ENCODE measurements at places on chromosomes 7 and 10.
A peak's percentile ranks its signal among the peaks of the same experiment; 100 is the strongest.

- DNase-seq, result no peak
Measured at GRCh38 chr10:133359972-133360610, 2.3 kb upstream of the FUOM start.

GRCh38 chr10:71262027-71262426, 49.7 kb downstream of the UNC5B start:
- no peak for DNase-seq

DNA sequence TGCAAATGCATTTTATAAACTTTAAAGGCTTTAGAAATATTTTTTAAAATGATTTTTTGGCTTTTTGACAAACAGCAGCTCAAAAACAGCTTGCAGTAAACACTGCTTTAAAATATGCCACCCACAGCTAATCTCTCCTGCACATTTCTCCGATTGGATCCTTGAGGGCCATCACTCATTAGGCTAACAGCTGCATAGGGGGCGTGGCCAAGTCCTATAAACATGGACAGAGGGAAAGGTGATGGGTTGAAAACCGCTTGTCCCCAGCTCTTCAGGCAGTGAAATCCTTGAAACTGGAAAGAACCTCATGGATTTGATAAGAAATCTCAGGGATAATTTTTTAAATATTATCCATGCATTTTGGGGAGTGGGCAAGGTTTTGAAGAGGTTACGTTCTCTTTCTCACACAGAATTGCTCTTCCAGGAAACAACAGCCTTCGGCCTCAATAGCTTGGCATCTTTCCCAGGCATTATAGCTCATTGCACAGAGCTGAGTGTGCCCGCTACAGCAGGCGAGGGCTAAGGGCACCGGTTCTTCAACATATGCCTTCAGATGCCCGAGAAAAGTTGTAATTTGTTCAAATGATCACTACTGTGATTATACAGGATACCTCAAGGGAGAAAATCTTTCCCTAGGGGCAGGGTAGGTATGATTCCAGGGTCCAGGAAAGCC, 1.7 kb downstream of the PLEKHS1 start:
- no peak for DNase-seq

DNA sequence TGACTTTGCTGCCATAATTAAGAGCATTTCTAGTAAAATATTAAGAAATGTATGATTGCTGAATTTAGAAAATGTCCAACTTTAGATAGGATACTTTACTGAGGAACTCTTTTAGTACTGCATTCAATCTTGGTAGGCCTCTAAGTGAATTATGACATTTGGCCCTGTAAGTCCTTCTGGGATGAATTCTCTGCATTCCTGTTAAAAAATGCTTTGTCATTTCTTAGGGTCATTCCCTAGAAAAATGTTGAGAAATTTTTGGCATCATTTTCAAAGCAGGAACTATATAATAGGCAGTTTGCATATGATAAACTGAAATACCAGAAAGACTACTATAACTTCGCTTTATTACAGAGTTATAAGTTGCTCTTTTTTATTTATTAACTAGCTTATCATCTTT, 69.3 kb upstream of the PRR15 start:
- DNase-seq, result peak; percentile 62

- no peak for DNase-seq
Measured at GRCh38 chr10:71687077-71687476, 32.5 kb downstream of the C10orf105 start.

- DNase-seq, result no peak
Measured at GRCh38 chr10:125976960-125977605, 80.7 kb downstream of the FANK1 start.

DNA sequence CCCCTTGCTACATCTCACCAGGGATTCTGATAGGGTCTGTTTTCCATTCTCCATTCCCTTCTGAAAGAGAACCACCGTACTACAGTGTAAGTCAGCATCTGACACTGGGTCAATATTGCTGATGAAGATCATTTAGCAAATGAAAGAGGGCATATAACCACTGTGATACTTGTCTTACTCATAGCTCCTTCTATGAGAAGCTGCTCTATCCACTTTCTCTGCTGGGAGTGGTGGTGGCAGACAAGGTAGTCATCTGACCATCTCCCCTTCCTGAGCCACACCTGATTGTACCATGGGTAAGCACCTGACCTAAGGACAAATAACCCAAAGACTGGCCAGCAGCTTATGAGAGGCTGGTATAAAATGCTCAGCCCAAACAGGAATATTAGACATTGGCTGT, 220.4 kb downstream of the DOCK4 start:
- DNase-seq, result no peak

DNA sequence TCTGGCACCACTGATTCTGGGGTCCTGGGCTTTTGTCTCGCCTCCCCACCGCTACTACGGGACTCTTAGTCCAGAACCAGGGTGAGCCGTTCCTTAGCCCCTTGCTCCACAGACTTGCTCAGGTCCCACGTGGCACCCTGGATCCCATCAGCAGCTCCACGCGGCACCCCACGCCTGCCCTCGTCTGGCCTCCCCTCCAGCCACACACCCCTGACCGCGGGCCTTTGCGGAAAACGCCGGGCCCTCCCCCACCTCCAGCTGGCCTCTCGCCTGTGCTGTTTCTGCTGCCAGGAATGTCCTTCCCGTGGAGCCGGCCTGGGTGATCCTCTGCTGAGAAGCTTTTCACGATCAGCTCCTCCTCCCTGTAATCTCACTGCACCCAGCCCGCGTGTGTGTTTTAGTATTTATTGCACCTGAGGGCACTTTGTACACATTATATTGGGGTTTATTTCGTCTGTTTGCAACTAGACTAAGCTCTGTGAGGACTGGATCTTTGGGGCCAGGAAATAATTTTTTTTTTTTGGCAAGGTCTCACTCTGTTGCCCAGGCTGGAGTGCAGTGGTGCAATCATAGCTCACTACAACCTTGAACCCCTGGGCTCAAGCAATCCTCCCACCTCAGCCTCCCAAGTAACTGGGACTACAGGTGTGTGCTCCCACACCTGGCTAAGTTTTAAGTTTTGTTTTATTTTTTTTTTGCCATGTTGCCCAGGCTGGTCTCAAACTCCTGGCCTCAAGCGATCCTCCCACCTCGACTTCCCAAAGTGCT, 10.5 kb upstream of the TTYH3 start:
- DNase-seq, result peak; percentile 65

- DNase-seq, result no peak
Measured at GRCh38 chr7:87058744-87059524, 520 bp downstream of the ELAPOR2 start.

GRCh38 chr7:34011696-34012095, 106.4 kb downstream of the BMPER start:
- no peak for DNase-seq

- DNase-seq, result no peak
Measured at GRCh38 chr10:92075829-92076228, 152.3 kb downstream of the BTAF1 start.

DNA sequence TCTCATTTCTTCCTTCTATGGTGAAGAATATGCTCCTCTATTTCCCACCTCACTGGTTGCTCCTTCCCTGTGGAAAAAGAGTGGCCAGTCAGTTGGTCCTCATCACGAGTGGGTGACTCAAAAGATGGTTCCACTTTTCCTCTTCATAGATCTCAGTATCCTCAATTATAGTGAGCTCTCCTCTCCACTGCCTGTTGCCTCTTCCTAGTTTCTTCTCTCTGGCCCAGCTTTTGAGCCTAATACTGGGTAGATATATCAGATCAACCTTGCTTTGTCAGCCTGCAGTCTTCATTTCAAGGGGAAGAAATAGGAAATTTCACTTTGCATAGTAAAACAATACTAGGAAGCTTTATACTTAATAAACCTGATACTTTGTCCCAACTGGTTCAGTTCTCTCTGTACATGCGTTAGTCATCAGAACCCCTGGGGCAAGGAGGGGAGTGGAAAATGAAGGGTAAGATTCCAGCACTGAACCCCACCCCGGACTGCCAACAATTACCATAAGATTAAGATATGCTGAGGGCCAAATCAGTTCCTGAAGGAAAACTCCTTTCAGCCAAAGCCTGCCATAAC, 15.5 kb upstream of the WNT16 start:
- no peak for DNase-seq

GRCh38 chr10:101704331-101704730, 9.4 kb upstream of the FBXW4 start:
- DNase-seq, result no peak

DNA sequence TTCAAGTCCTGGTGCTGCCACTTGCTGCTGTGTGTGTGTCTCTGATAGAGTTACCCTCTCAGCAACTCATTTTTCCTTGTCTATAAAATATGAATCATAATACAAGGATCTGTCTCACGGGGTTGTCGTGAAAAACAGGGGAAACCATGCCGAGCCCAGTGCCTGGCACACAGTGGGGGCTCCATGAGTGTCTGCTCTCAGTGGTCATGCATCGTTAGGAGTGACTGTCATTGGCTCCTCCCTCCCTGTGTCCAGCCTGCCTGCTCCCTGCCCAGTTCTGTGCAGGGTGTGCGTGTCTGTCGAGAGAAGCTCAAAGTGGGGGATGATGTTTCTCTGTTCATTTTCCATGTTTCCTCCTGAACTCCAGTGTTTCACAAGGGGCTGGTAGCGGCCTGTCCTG, 83.6 kb upstream of the LRRC4 start:
- no peak for DNase-seq

GRCh38 chr7:20738518-20739481, 47.9 kb downstream of the SP8 start:
- no peak for DNase-seq

GRCh38 chr7:158324397-158325360, 262.9 kb downstream of the PTPRN2 start:
- DNase-seq, result no peak

DNA sequence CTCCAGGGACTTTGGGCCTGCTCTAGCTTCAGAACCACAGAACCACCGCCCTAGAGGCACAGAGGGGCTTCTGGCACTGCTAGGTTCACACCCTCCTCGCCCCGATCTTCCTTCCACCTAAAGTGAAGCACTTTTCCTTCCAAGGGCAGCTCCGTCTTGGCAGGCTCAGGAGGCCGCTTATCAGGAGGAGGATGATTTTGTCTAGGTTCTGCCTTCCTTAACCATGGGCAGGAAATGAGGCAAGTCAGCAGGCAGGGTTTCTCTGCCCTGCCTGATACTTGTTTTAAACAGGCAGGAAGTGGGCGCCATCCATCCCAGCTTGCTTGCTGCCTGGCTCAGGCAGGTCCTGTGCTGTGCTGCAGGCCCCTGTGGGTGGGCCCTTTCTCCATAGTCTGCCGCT, 8.3 kb upstream of the ATP6V0E2 start:
- no peak for DNase-seq

DNA sequence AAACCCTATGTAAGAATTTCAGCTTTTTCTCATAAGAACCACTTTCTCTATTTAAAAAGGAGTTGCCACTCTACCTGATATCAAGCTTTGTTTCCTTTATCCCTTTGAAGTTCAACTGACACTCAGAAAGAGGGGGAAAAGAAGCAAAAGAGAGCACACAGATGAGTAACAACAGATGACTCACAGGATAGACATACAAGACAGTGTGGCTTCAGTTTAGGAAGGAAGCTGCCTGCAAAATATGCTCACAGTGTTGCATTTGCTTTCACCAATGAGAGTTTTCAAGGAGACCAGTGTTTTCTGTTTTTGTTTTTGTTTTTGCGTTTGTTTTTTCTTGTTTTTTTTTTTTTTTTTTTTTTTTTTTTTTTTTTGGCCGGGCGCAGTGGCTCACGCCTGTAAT, 1181.6 kb downstream of the DNAJB9 start:
- DNase-seq, result peak; percentile 22

GRCh38 chr7:47780555-47780954, 167.7 kb downstream of the PKD1L1 start:
- DNase-seq, result no peak

- DNase-seq, result no peak
Measured at GRCh38 chr7:25024066-25024465, 44.1 kb upstream of the OSBPL3 start.

DNA sequence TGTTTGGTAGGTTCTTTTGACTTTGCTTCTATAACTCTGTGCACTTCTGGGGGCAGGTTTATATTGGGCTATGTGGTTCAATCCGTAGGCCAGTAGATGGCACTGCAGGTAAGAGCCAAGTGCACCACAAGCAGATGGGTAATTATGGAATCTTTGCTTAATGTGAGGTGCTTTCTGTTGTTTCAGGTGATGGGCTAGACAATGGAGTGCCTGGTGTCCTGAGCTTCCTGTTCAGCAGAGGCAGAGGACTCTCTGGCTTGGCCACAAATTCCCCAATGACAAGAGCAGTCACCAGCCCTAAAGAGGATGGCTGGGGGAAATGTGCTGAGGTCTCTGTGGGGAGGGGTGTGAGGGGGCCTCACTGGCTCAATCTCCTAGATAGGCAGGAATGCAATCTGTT, 455.0 kb downstream of the CCSER2 start:
- DNase-seq, result peak; percentile 45

DNA sequence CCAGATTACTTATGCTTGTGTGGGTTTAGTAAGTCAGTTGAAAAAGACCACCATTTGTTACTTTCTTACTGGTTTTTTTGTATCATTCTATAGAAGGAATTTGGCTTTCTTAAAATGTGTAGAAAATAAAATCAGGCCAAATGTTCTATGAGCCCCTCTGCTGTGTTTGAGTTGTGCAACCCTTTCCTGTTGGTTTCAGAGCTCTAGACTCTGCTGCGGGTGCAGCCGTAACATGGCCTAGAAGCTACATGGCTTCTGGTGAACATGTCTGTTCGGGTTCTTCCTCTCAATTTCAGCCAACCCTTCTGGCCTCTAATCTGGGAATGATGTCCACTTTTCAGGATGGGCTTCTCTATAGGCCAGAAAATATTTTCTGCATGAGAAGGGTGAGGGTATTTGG, 56.6 kb upstream of the RAB18 start:
- DNase-seq, result no peak

DNA sequence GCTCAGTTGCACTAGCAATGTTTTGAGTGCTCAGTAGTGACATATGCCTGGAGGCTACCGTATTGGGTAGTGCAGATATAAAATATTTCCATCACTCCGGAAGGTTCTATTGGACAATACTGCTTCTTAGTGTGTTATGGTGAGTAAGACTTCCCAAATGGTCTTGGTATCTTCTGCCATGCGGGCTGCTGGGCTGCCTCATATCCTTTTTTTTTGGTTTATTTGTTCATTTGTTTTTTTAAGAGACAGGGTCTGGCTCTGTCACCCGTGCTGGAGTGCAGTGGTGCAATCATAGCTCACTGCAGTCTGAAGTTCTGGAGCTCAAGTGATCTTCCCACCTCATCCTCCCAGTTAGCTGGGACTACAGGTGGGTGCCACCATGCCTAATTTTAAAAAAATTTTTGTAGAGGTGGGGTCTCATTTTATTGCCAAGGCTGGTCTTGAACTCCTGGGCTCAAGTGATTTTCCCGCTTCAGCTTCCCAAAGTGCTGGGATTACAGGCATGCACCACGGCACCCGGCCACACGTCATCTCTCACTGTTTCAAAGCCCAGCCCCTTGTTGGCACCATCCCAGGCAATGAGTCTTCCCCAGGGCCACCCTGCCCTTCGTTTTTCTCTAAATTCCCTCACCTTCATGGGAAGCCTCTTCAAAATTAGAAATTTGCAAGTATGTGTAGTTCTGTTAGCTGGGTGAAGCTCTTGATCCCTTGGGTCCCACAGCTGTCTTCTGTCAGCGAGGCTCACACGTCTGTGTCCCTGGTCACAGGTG, 111.0 kb upstream of the KLF14 start:
- DNase-seq, result peak; percentile 67

GRCh38 chr10:11685787-11686218, 56.4 kb upstream of the ECHDC3 start:
- peak; percentile 59 for DNase-seq

Data from astrocyte of the spinal cord (primary cell).